ENCODE measurements at places on chromosomes 16 and 17.

- DNase-seq = no peak
Observed at GRCh38 chr16:82886146-82886545, 259.4 kb downstream of the CDH13 start.

GRCh38 chr17:7363311-7363710 is 8.4 kb downstream of the TMEM95 start:
- DNase-seq = no peak

GRCh38 chr16:68217506-68217905 is 18.4 kb downstream of the ESRP2 start:
- no peak for DNase-seq

DNA sequence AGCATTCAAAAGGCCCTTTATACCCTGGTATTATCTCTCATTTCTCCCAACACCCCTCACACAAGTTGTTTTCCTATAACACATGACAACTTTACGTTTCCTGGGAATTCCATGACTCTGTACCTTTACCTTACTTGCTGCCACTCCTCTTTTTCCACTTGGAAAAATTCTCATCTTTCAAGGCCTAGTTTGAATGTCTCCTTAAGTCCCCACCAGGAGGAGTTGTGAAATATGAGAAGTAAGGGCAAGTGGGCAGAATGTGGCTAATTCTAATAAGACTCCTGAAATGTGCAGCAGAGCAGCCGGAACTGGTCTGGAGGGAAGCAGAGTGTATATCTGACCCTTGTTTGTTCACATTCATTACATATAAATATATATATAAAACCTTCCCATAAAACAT is 39.7 kb downstream of the BRCA1 start:
- no peak for DNase-seq

- no peak for DNase-seq
Observed at GRCh38 chr17:164303-165235, 16.9 kb downstream of the DOC2B start.

- no peak for DNase-seq
Observed at GRCh38 chr17:65656390-65657250, 95.2 kb upstream of the AXIN2 start.

GRCh38 chr17:10172241-10172741 is 26.1 kb downstream of the GAS7 start:
- DNase-seq = no peak
